ENCODE measurements at places on chromosomes 16 and 17. TPM values are rescaled to one million over a fixed set of nuclear protein-coding genes. Genes with fewer than 3 reads are reported as not detected.

DNA sequence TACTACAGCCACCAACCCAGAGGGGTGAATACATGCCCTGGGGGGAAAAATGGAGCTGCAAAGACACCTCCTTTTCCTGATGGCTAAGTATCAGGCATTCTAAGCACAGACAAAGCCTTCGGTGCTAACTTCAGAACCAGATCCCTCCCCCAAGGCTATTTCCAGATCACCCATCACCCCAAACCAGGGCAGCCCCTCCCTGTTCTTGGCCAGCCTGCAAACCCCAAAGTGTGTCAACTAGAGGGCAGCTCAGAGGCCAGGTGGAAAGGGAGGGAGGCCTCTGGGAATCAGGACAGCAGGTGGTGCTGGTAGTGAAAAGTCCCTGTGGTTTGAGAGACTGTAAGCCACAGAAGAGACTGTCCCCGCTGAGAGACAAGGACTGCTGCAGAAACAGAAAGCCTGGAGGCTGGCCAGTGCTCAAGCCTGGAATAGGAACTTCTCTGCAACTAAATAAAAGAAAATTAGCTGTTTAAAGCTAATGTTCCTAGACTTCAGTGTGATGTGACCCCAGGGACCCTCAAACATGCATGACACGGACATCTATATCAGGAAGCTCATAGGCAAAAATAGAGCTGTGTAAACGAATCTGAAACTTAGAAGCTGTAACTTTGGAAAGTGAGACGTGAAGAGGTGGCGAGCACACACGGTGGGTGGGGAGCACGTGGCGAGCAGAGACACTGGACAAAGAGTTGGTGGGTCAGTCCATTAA is 9.1 kb downstream of the TUBG1 start:
- peak; percentile 53 for ATAC-seq

The KRTAP9-2 gene
- total RNA-seq = not detected

- ATAC-seq = no peak
Measured at GRCh38 chr17:83119987-83120864, 40.8 kb downstream of the METRNL start.

- no peak for ATAC-seq
Measured at GRCh38 chr16:88200896-88201185, 181.9 kb upstream of the ZNF469 start.

The KRTAP3-2 gene
- not detected for total RNA-seq

- peak; percentile 92 for ATAC-seq
Measured at GRCh38 chr16:80938004-80938878, 68.4 kb downstream of the CMC2 start.

GRCh38 chr16:87367529-87367928 is 16.0 kb downstream of the FBXO31 start:
- no peak for ATAC-seq

The AMZ2 gene
- total RNA-seq = 54.9 TPM

DNA sequence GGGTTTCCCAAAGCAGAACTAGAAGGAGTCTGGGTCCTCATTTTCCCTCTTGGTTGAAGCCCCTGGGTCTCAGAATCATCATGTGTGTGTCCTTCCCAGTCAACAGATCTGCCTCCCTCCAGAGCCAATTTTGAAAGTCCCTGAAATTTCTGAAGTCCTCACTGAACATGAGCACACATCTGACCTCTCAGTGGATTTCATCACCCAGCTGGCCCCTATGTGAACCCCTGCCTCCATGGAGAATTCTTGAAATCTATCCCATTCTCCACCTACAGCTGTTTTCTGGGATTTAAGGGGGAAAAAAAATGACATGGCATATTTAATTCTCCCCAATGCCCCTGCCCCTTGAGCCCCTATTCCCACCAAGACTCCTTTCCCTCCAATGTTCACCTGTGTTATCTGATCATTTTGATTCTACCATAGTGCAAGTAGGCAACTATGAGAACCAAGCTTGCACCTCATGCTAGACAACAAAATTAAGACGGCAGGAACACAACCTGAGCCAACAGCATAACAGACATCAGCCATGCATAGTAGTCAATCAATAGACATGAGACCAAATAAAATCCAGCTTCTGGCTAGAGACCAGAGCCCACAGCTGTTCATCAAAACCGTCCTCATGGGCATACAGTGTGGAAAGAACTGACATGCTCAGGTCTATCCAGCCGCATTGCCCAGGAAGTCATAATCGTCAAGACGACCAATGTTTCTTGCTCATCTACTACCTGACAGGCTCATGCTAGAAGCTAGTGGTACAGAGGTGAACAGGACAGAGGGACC is 14.9 kb downstream of the SOX9 start:
- ATAC-seq = no peak

The SLC16A11 gene
- total RNA-seq = not detected

The GPR179 gene
- total RNA-seq = 0.08 TPM

DNA sequence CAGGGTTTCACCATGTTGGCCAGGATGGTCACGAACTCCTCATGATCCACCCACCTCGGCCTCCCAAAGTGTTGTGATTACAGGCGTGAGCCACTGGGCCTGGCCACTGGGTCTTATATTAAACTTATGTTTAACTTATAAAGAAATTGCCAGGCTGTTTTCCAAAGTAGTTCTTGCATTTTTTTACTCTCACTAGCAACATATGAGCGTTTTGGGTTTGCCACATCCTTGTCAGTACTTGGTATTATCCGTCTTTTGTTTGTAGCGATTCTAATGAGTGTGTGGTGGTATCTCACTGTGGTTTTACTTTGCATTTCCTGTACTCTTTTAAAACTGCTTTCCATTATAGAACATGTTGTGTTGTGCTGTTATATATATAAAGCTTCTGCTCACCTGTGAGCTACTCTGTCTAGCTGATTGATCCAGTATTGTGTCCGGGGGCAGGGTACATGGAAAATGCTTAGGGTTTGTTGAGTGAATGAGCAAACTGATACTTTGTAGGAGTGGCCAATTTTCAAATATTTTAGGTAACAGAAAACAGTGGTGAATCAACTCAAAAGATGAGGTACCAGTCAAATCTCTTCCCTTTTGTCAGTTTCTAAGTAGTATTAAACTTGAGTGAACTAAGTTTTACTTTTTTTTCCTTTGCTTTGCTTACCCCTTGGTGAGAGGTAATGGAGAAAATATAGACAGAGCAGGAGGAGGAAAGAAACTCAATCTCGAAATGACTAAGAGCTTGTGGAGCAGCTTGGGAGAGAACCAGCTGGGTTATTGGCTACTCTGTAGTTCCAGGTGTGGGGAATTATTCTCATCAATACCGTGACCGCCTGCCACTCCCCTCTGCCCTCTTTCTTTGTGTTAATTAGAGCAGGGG is 75.8 kb downstream of the PITPNC1 start:
- no peak for ATAC-seq

DNA sequence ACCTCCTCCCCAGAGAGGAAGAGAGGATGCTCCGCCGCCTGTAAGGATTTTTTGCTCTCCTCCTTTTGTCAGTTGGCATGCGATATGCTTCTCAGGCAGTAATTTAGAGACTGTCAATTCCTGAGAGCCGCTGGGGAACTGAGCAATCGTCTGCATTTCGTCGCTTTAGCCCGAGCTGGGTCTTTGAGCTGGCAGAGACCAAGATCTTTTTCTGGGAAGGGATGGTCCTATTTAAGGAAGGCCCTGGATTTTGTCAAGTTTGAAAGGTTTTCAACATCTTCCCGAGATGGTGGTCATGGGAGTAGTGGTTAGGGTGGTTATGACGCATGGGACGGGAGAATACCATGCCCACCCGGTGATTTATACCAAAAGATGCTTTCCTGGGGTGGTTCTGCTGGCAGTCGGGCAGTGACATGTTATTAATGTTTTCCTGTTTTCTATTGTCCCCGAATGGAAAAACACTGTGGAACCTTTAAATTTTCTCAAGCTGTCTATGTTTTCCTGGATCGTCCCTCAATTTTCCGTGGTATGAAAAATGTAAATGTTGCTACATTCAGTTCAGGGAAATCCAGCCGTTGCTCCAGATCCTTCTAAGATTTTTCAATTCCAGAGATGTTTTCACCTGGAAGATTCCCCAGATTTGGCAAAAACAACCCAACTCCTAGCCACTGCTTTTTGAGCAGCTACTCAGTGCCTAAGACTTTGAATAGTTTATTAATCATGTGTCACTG is 586.4 kb downstream of the MAF start:
- no peak for ATAC-seq

DNA sequence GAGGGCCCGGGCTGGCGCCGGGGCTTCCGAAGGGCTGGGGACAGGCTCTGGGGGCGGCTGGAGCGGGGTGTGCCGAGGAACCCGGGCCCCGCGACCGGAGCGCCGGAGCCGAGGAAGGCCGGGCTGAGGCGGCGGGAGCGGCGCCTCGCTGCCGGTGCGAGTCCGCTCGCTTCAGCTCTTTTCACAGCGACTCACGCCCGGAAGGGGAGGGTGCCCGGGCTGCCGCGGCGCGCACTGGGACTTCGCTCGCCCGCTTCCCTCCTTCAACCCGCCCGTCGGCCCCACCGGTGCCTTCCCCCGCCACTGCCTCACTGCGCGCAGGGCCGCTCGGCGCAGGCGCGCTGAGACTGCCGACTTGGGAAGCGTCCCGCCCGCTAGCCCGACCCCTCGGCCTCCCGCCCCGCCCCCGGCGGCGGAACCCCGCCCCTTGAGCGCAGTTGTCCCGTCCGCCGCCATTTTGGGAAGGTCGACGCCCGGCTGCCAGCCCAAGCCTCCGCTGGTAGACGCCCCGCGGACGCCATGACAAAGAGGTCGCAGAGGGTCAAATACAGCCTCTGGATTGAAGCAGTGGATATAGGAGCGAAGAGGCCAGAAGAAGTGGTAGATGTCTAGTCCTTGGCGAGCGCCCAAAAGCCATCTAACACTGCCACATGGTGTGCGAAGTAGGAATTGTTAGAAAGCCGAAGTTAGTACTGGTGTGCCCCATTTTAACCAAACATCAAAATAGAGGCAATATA is at the start of gene UBE2G1:
TSS of gene UBE2G1 (minus strand) at position 349 of the 737 bp plus-strand sequence. CDS start 359 bp downstream, outside the sequence.
- ATAC-seq = peak; percentile 96

- no peak for ATAC-seq
Measured at GRCh38 chr17:1733759-1734158, 8.9 kb upstream of the SERPINF2 start.

The ITGB4 gene
- 31.1 TPM for total RNA-seq

- no peak for ATAC-seq
Measured at GRCh38 chr16:14172200-14172809, 101.2 kb downstream of the MRTFB start.

DNA sequence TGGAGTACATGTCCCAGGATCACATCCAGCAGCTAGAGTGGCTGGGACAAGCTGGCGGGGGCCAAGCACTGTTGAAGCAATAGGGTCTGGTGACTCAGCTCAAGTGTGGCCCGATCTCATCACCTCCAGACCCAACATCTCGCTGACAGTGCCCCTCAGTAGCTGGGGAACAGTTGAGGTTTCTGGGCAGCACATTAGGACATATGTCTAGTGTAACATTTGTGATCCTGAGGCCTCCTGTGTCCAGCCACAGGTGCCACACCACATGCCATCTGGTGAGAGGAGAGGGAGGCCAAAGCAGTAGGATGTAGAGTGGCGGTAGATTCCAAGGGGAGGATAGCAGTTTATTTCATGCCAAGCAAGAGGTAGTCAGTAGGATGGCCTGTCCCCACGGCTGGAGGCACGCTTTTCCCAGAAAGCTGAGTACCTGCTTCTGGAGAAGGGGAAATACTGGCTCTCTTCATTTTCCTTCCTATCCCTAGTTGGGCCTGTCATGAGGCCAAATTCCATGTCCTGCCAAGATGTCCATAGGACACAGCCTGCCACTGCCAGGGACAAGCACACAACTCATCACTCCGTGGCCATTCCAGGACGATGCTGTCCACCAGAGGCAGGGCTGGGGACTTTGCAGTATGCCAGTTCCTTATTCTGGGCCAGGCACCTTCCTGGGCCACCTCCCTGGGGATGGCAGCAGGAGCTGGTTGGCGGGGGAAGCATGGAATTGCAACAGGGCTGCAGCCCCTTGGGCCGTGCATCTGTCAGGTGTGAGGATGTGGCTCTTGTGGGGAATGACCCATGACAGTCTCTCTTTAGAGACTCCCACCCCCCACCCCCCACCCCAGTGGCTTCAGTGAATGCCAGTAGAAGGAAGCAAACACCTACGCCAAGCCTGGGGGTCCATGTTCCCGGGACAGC is 24.0 kb downstream of the GGA3 start:
- no peak for ATAC-seq

The MYH11 gene
- total RNA-seq = 7,231 TPM

GRCh38 chr17:83067071-83067717 is 12.2 kb upstream of the METRNL start:
- ATAC-seq = no peak

DNA sequence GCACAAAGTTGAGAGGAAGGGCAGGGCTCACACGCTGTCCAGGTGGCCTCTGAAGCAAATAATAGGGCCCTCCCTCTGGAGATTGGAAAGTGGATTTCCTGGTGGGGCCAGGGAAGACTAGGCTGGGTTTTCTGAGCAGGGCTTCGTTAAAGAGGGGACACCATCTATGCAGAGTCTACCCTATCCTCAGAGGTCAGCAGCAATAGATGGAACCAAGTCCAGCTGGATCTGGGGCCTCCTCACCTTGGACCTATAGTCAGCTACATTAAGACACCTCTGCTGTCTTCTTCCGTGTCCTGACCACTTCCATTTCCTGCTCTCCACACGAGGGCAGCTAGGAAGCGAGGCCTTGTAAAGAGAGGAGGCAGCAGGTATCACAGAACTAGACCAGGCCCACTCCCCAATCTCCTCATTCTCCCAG is 14.7 kb upstream of the ST6GALNAC1 start:
- ATAC-seq = no peak

DNA sequence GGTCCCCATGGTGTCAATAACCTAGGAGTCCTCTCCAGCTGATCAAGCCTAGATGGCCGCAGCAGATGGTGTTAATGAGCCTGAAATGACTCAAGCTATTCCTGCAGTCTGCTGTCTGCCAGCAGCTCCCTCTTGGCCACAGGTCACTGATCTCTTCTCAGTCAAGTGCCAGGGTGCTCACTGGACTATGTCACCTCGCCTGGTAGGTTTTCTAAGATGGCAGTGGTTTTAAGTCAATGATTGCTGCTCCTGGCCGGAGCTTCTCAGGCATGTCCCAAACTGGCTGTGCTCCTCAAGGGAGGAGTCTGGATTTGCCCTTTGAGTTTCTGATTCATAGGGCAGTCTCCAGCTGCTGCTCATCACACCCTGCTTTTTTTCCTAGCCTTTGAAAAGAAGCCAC is 58.6 kb upstream of the SHISA6 start:
- peak; percentile 41 for ATAC-seq

DNA sequence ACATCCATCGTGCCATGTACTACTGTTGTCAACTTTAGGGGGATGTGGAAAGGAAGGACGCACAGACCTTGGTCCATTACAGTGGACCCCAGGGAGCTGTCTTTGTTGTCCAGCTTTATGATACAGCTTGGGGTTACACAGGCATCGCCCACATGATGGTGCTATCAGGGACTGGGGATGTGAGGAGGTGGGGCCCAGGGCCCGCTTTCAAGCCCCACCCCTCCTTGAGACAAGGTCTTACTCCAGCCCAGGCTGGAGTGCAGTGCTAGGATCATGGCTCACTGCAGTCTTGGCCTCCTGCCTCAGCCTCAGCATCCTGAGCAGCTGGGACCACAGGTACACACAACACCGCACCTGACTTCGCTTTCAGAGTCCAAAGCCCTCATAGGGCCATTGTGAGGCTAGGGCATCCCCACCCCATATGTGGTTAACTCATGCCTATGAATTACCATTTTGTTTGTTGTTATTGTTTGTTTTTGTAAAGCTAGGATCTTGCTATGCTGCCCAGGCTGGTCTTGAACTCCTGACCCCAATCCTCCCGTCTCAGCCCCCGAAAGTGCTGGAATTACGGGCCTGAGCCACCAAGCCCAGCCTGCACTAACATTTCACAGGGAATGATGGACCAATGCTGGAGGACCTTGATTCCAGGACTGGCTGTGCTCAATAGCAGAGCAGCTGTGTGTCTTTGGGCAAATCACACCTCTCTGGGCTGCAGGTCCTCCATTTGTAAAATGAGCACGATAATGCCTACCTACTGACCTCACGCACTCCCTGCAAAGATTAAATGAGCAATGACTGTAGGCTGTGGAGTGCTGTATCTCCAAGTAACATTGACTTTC is 17.2 kb downstream of the ST3GAL2 start:
- no peak for ATAC-seq

Measured in gastroesophageal sphincter (tissue), 4 donors.